LHCN-M2 (cell line): ENCODE measurements at places on chromosomes 6 and 20.

DNA sequence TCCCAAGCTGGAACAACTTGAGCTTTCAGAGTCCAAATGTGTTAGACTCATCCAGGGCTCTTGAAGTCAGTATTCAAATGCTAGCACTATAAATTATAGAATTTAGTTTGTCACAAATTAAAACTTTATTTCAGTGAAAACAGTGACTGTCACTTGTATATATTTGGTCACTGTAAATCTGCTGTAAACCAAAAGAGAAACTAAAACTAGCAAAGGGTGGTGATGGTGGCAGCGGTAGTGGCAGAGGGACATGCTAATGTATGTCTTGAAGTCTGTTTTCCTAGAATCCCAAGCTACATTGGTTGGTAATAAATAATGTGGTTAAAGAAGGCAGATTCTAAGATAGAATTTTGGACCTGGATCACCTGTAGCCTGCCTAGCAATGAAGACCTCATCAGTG, 140.4 kb upstream of the CENPW start:
- no peak for DNase-seq

DNA sequence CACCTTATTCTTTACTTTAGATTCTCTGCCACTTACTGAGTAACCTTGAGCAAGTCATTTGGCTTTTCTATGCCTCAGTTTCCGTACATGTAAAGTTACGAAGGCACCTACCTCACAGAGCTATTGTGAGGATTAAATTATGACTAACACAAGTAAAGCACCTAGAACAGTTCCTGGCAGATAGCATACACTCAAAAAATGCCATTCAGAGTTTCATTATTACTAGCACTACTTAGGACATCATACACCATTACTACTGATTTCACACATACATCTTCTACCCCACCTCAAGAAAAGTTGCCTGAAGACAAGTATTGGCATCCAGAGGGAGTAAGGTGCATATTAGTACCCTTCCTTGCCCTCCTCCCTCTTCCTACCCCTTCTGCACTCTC, 107.8 kb downstream of the OGFRL1 start:
- no peak for DNase-seq

GRCh38 chr20:49845060-49845459, 32.4 kb downstream of the SLC9A8 start:
- no peak for DNase-seq

DNA sequence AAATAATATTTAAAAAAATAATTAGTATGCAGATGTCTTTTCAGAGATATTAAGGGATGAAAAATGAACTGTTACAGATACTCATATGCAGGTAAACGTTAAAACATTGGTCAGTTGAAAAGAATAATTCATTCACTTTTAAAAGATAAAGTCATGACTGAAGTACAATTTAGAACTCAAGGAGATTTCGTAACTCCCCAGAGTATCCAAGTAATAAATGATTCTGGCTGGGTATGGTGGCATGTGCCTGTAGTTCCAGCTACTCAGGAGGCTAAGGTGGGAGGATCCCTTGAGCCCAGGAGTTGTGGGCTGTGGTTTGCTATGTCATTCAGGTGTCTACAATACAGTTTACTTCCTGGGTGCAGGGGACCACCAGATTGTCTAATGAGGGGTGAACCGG, 122.3 kb upstream of the TMEM181 start:
- no peak for DNase-seq

DNA sequence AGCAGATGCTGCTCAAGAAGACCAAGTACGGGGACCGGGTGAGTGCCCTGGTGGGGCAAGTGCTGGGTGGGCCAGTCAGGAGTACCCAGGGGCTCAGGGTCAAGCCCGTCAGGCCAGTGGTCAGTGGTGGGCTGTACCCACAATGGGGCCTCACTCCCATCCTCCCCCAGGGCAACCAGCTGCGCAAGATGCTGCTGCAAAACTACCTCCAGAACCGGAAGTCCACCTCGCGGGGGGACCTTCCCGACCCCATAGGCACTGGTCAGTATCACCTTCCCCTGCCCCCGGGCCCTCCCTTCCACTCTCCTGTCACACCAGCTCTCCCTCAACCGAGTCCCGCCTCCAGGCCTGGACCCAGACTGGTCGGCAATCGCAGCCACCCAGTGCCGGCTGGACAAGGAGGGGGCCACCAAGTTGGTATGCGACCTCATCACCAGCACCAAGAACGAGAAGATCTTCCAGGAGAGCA, 27.0 kb downstream of the UQCC2 start:
- DNase-seq: no peak

DNA sequence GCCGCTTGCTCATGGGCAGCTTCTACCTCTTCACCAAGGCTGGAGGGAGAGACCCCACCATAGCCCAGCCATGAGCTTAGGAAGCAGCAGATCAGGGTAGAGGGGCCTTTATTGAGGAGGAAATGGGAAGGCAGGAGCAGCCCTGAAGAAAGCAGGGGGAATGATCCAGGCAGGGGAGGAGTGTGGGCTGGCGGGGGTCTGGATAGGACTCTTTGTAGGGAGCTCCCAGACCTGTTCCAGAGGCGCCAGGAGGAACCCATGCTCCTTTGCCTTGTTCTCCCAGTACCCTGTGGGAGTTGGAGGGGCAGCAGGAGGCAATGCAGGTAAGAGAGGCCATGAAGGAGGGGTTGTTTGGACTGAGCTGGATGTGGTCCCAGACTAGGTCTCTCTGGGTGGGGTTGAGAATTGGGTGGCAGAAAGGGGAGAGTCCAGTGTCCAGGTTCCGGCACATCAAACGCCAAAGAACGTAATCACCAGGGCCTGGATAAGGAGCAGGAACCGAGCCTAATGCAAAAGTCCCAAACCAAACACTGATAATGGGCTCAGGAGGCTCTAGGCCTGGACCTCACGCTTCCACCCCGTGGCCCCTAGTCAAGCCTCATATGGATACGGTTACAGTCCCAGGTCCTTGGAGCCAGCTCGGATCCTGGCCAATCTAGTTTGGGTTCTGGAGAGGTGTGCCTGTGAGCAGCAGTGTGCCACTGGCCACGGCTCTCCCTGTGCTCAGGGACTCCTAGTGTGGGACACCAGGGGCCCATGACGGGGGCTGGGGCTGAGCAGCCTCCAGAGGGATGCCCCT, 12.1 kb upstream of the PGC start:
- DNase-seq: no peak

DNA sequence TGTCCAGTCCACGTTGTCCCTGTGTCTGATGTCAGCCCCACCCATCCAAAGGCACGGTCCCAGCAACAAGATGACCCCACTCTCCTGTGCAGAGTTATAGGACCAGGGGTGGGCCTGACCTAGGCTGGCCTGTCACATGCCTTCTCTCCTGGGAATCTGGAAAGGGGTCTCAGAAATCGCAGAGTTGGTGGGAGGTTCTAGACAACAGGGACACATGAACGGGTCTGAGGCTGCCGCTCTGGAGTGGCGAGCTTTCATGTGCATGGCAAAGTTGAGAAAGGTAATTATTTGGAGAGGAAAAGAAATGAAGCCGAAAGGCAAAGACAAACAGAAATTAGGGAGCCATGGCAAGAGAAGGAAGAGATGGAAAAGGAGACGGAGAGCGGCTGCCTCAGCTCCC, 29.5 kb downstream of the BFSP1 start:
- DNase-seq: no peak

DNA sequence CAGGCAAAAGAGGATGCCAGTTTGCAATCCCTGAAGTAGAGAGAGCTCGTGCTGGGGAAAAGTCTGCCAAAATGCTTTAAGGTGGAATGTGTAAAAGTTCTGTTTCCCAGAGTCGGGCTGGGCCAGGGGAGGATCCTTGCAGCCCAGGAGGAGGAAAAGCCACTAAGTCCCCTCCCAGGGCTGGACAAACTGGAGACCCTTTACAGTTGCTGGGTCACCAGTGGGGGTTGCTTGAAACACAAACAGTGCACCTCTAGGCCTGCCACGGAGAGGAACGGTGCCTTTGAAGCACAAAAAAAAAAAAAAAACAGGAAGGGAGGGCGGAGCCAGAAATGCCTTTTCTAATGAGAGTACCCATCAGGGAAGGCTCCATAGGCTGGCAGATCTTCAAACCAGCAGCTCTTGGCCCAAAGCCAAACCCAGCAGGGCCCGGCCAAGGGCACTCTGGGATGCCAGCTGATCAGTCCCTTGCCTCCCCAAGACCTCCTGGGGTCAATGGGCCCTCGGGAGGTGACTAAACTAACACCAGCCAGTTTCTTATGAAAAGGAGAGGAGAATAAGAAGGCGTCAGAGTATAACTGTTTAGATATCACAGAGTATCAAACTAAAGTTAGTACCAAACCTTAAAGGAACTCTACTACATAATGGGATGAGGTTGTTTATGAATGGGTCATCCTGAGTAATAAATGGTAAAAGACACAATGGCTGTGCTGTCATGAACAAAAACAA, 23.7 kb downstream of the HLA-A start:
- DNase-seq: peak; percentile 97

DNA sequence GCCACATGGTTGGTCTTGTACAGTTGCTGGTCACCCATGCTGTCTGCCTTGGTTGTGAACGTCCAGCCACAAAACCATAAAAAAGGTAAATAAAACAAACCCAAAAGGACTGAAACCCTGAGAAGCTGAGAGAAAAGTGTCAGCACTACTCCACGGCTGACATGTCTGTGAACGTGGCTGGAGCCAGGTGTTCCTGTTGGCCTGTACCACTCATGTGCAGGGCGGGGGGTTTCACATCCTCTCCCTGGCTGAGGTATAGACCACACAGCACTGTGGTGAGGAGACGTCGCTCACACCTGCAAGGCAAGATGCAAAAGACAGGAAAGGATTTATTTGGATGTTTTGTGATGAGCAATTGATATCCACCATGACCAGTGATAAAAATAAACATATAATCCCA, 51.9 kb upstream of the MRPS10 start:
- no peak for DNase-seq

- DNase-seq: no peak
Measured at GRCh38 chr20:34375977-34376430, 12.9 kb downstream of the ITCH start.

- no peak for DNase-seq
Measured at GRCh38 chr6:20931093-20931492, 396.8 kb downstream of the CDKAL1 start.
